Large intestine (tissue), 12 donors: ENCODE measurements at places on chromosomes 7 and 10.

DNA sequence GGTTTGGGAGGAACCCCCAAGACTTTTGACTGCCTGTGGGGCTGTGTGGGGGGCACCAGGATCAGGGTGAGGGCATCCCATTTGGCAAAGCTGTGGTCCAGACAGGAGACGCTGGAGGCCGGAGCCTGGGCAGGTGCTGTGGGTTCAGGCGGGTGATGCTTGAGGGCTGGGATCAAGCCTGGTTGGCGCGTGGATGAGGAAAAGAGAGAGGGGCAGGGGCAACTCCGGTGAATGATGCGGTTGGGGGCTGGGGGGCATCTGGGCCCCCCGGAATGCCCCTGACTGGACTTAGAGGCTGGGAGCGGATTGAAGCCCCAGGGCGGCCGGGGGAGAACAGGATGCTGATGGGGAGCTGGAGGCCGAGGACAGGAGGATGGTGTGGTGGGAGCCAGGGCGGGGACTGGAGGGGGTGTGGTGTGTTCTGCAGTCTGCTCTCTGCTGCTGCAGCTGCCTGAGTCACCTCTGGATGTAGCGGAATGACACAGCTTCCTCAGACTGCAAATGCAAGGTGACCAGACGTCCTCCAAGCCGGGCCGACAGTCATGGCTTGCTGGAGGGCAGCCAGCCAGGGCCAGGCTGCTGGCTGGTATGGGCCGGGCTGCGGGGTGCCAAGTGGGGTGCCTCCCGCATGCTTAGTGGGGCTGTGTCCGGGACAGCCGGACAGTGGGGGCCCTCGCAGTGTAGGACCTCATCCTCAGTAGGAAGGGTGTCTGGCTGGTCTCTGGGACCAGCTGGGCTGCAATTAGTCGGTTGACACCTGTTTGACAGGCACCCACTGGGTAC lies 3.2 kb downstream of the MAFK start:
- DNase-seq = no peak

DNA sequence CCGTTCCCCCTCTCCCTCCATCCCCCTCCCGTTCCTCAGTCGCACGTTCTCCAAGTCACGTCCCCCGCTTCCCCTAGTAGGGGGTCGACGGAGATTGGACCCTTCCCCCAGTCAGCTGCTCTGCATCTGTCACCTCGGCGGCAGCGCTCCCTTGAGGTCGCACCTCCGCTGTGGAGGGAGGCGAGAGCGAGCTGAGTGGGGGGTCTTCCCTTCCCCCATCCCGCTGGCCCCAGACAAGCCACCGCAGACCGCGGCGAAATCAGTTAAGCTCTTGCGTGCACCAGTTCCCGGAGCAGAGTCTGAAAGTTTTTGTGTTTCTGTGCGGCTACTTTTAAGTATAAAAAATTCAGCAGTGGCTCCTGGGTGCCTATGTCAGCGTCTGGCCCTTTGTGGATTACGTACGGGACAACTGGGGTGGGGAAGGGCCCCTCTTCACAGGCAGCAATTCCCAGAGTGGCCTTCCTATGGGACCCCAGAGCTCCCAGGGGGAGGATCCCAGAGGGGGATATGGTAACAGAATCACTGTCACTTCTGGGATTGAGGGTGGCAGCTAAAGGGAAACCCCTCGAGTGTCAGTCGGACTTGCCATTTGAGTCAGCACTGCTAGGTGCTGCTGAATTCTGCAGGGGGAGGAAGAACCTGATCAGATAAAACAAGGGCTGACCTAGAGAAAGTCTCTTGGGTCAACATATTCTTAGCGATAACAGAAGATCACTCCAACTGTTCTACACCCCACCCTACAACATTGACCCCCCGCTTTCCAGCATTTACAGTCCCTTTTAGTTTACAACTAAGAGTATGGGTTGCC lies 12.5 kb upstream of the DDIT4 start:
- no peak for DNase-seq

DNA sequence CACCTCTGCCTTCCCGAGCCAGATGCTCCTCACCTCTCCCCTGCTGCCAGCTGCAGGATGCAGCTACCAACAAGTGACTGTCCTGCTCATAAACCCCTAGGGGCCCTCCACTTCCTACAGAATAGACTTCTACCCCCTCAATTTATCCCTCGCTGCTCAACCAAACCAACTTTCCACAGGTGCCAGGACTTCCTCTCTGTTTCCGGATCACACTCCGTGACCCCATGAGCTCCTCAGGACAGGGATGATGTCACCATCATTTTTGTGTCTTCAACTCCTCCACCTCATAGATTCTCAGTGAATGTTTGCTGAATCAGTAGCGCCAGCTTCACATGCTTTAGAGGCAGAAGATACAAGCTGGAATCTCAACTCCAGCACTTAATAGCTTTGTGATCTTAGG lies 25.8 kb upstream of the ADRB1 start:
- DNase-seq = no peak

GRCh38 chr10:34689053-34689452 lies 126.0 kb downstream of the PARD3 start:
- DNase-seq = no peak

- DNase-seq = no peak
Measured at GRCh38 chr10:100560248-100560647, 24.5 kb downstream of the HIF1AN start.

GRCh38 chr7:52719677-52720076 lies 315.8 kb upstream of the POM121L12 start:
- no peak for DNase-seq

DNA sequence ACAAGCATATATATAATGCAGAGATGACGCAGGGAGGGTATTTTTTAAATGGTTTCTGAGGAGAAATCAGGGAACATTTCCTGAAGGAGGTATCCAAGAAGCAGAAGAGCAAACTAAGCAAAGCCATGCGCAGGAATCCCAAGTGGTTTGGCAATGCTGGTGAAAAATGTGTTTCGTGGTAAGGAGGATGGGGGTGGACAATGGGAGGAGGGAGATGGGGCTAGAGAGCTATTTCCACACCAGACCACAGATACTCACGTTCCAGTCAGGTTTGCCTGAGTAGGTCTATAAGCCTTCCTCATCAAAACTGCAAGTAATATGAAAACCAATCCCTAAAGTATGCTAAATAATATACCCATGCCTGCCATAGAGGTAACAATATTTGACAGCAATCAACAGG lies 223.7 kb upstream of the MKLN1 start:
- no peak for DNase-seq

DNA sequence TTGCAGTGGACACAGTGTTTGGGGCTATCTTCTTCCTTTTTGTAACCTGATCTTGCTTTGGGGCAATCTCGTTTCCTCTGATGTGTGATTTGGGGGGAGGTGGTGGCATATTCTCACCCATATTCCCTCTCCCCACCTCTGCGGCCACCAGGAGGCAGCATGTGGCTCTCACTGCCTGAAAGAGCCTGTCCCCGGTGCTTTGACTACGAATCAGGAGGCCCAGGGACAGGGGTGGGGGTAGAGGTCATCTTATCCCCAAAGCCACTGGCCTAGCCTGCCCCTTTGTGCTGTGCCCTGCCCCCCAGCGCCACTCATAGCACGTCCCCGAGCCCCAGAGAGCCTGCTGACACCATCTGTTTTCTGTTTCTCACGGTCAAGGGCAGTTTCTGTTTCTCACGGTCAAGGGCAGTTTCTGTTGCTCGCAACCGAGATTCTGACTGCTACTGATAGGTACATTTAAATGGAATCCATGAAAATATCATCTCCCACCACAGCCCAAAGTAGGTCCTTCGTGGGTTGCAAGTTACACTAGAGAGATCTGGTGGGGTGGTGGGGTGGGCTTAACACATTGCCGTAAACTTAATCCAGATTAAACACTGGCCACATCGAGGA lies 28.2 kb downstream of the PHYH start:
- peak; percentile 64 for DNase-seq
